NCI-H187 (cell line): ENCODE measurements at places on chromosomes 6 and 20.

DNA sequence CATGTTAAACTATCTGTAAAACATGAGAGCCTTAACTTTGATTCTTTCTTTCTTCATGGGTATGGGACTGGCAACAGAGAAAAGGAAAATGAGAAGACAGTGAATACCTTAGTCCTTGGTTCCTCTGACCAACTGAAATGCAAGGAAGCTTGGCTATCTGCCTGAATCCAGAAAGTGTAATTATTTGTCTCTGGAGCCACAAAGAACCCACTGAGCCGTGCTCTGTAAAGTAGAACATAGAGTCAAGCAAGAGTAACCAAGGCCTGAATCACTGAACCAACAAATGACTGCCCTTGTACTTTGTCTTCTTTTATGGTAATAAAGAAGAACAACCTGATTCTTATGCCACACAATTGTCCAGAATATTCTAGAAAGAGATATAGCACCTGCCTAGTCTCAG, 27.6 kb downstream of the PKHD1 start:
- DNase-seq: no peak

GRCh38 chr6:56579155-56579851, 63.4 kb downstream of the DST start:
- DNase-seq: no peak

DNA sequence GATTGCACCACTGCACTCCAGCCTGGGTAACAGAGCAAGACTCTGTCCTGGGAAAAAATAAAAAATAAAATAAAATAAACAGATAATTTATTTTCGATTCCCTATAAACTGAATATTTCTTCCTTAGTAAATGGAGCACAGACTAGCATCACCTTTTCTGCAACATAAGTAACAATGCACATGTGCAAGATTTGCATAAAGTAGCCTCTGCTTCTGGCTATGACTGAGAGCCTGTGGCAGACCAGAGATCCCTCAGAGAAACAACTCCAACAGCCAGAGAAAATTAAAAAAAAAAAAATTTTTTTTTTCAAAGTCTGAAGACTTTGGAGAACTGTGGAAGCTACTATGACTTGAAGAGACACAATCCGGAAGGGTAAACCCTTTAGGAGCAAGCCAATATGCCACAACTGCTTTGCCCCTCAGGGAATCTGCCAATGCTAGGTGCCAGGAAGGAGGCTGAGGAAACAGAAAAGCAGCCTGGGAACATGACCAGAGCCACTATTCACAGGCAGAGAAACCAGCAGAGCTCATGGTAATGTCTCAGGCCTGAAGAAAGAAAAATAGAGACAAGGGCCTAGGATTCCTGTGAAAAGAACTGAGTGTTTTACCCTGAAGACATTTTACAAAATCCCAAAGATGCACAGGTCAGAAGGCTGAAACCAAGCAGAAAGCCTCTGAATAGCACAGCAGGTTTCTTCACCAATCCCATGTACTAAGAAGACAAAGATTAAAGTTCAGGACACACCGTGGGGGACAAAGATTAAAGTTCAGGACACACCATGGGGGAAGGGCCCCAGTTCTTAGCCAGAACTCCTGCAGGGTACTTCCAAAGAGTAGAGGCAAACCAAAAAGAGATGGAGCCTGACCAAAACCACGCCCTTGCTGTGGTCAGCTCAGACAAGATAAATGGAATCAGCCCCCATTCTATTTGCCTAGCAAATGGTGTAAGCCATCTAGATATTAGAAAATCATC, 25.8 kb downstream of the B4GALT5 start:
- no peak for DNase-seq

GRCh38 chr20:31811796-31812728, 7.1 kb upstream of the MYLK2 start:
- no peak for DNase-seq

GRCh38 chr6:143248359-143248758, 187.7 kb downstream of the AIG1 start:
- no peak for DNase-seq

DNA sequence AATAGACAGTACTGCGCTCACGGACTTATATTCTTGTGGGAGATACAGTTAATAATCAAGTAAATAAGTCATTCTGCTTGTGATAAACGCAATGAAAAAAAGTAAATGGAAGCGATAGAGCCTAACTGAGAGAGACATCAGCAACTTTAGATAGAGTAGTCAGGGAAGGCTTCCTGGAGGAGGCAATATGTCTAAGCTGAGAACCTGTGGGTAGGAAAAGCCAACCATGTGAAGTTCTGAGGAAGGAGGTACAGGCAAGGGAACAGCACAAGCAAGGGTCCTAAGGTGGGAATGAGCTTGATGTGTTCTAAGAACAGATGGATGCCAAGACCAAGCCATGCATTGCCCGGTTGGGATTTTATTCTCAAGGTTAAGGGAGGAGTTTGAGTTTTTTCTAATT, 7.2 kb upstream of the KCNB1 start:
- no peak for DNase-seq

GRCh38 chr6:159978291-159979135, 9.6 kb downstream of the IGF2R start:
- no peak for DNase-seq

GRCh38 chr20:34825530-34826362, at the start of gene NCOA6:
NCOA6 (minus strand) TSS chr20:34825651; CDS start chr20:34782355, 43,296 bp downstream.
- DNase-seq: peak; percentile 77

DNA sequence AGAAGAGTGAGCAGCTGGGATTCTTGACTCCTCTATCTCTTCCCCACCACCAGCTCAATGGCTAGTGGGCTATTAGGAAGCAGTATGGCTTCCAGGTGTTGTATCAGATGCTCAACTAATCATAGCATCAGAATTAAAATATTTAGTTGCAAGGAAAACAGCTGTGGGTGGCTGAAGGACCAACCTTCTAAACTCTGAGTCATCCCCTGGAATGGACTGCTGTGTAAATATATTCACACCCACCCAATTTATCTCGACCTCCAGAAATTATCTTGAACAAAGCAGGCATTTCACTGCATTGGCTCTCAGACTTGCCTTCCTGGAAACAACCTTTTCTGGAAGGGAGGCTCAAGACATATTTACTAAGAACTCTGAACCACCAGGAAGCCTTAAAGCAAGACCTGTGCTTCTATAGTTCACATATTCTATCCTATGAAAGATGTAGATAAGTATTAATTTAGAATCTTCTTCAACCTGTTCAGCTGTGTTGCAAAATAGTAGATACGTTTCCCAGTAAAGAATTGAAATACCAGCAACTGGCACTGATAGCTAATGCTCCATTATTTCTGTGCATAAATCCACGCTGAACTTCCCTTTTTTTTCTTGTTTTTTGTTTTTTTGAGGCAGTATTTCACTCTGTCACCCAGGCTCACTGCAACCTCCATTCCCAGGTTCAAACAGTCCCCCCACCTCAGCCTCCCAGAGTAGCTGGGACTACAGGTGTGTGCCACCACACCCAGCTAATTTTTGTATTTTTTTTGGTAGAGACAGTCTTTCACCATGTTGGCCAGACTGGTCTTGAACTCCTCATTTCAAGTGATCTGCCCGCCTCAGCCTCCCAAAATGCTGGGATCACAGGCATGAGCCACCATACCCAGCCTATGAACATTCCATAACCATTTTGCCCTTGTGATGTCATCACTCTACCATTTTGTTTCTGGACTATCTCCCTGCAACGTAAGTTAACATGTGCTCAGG, 56.9 kb upstream of the CD2AP start:
- DNase-seq: no peak

DNA sequence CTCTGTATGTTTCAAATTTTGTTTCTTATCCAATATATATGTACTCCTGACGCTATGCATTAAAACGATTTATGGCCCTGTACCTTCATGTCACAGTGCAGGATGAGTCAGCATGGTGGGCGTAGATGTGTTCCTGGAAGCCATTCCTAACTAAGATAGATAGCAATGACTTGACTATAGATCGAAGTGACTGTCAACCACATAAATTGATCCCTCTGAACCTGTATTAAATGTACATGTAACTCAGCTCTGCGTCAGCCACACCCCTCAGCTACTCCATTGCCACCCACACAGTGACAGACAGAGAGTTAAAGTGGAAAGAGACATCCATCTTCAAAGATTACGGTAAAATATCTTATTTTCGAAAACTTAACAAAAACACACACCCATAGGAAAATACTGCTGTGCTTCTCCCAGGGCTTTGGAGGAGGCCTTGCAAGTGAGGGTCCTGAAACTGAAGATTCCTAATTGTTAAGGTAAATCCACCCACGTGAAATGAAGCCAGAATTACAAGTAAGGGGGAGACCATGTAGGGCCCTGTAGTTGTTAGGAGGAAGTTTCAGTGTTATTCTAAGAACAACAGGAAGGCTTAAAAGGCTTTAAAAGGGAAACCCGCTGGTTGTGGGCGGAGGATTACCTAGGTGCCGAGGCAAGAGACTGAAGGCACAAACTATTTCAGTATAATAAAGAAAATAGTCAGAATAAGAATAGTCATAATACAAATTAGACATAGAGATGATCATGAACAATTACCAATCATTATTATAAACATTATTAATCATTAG, 10.3 kb upstream of the RAD21L1 start:
- DNase-seq: no peak

GRCh38 chr20:51385646-51386530, 156.6 kb downstream of the NFATC2 start:
- no peak for DNase-seq

GRCh38 chr20:5642155-5642981, 107.8 kb upstream of the SHLD1 start:
- DNase-seq: no peak

DNA sequence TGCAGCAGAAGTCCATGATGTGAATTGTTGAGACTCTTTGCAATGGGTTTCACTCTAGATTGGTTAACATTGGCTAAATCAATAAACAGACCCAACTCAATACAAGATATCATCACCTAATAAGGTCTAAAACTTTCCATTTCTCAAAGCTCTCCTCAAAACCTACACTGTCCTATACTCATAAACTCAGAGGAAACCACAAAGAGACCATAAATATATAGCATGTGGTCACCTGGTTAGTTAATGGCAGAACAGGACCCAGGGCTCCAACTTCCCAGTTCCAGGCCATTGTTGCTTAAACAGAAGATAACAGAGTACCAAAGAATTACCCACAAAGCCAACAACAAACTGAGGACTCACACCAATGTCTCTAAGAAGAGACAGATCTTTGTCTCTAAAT, 12.0 kb downstream of the RTN4IP1 start:
- DNase-seq: no peak

DNA sequence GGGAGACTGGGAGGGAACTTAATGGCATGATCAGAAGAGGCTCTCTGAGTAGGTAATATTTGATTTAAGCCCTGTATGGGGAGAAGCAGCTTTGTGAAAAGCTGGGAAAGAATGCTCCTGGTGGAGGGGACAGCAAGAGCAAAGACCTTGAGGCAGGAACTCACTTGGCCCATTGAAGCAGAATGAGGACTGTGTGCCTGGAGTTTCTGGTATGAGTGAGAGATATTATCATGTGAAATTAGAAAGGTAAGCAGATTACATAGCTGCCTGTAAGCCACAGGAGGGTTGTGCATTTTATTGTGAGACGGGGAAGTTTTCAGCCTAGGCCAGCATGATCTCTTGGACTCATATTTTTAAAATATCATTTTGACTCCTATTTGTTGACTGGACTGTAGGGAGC, 502.1 kb downstream of the DHX35 start:
- DNase-seq: no peak
